ENCODE measurements at places on chromosomes 3 and 15.

GRCh38 chr3:22210693-22211092 lies 459.7 kb upstream of the ZNF385D start:
- ATAC-seq, result no peak

GRCh38 chr3:187783098-187783497 lies 37.8 kb upstream of the BCL6 start:
- peak; percentile 98 for ATAC-seq

- peak; percentile 93 for ATAC-seq
Observed at GRCh38 chr3:134212967-134213665, 37.5 kb downstream of the RYK start.

- no peak for ATAC-seq
Observed at GRCh38 chr3:46389306-46389705, 17.6 kb downstream of the CCR5AS start.

DNA sequence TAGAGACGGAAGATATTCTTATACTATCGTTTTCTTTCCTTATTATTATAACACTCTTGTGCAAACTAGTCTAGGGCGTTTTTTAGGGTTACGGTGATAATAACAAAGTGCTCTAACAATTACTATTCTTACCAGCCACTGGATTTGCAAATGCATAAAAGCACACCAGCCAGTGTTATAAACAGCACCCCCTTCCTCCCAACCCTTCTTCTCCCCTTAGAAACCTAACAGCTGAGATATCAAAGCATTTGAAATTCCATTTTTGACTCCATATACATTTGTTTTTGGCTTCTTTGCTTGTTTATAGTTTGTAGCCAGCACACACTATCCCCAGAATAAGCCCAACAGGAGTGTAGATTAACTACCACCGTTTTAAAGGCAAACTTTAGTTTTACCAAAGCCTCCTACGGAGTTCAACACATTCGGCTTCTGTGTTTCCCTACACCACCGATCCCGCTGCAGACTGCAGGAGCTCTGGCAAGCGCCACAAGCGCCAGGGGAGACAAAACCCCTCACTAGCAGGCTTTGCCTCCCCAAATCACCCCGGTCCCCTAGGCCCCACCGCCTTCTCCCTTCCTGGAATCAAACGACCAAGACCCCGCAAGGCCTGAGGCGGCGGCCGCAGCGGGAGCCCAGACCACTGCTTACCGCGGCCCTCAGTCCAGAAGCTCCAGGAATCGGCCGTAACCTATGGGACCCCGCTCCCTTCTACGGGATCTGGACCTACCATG lies 461 bp downstream of the COPB2 start:
- peak; percentile 27 for ATAC-seq

- no peak for ATAC-seq
Observed at GRCh38 chr3:170977949-170978745, 48.4 kb downstream of the SLC2A2 start.

DNA sequence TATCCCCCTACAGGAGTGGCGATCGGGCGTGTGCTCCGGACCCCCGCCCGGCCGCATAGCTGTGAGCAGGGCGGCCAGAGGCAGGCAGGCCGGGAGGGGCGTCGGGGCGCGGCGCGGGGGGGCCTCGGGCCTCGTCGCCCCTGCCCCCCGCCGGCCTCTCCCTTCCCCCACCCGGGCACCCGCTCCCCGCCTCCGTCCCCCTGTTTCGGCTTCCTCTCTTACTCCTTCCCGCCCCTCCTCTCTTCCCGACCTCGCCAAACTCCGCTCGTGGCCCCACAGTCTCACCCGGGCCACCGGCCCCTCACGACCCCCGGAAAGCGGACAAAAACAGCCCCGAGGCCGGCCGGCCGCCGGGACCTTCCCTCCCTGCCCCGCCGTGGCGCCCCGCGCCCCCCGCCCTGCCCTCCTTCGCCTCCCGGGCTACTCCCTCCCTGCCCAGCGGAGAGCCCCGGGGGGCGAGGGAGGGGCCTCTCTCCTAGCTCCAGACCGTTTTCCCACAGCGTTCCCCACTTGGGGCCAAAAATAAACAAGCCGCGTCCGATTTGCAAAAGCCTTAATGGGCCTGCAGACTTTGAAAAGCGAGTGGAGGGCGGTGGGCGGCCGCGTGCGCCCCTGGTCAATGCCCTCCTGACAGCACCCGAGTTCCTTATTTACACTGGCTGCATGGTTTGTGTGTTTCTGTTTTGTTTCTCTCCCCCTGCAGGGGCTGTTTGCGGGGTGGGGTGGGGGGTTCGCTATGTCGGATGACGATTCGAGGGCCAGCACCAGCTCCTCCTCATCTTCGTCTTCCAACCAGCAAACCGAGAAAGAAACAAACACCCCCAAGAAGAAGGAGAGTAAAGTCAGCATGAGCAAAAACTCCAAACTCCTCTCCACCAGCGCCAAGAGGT lies 1.0 kb downstream of the UBE2E1 start:
- ATAC-seq, result peak; percentile 10

DNA sequence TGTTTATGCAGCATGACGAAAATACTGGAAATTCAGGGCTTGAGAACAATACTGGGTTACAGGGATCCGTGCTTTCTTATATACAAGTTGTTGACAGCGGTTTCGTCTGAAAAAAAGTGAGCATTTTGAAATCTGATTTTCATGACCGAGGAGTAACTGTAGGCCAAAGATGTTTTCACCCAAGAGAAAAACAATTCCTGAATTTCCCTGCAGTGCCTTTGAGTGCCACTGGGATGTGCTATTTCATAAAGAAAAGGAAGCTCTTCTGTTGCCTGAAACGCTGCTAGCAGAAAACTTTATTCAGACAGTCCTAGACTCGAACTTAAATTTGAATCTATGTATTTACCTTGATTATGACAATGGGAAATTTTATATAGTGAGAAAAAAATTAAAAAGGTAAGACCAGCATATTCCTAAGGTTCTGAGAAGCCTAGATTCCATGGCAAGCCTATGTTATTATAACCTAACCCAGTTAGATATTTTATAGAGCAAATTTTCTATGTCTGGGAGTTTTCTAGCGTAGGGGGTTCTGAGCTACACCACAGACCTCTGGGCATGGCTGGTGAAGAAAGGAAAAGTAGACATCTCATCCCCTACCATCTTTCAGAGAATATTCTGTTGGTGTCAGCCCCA lies 30.2 kb downstream of the KCNAB1 start:
- ATAC-seq, result peak; percentile 46

DNA sequence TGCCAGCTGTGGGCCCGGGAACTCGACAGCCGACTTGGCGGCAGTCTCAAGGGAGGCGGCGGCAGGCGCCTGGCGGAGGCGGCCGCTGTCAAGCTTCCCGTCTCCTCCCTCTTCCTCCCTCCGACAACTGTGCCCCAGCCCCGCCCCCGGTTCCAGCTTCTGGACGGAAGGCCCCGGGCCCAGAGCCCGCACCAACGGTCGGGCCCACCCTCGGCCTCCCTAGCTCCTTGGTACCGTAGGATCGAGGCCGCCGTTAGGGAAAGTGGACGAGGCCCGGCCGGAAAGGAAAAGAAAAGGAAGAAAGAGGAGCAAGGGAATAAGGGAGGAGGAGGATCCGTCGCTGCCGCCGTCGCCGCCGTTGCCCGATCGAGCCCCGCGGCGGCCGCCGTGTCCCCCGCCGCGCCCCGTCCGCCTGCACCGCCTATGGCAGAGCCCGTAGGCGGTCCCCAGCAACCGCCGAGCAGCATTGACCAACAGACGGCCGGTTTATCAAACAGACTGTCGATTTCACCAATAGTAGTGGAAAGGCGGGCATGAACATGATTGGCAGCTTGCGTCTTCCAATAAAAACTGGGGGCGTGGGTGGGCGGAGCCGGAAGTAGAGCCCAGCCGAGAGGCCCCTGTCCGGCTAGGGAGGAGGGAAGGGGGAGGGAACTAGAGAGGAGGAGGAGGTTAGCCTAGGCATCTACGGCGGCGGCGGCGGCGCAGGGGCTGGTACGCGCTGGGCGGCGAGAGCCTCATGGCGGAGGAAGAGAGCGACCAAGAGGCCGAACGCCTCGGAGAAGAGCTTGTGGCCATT lies at the start of the genes CGGBP1 and ZNF654:
CGGBP1 (minus strand) TSS at position 425 of the 799 bp plus-strand sequence. CDS start 3,029 bp downstream, outside the sequence.
ZNF654 (plus strand) TSS at position 675 of the 799 bp plus-strand sequence; CDS start at position 740, 65 bp downstream.
- ATAC-seq, result peak; percentile 94

- no peak for ATAC-seq
Observed at GRCh38 chr15:57685306-57686095, 21.0 kb upstream of the POLR2M start.

GRCh38 chr15:64274341-64274950 lies 81.5 kb downstream of the CSNK1G1 start:
- ATAC-seq, result no peak

DNA sequence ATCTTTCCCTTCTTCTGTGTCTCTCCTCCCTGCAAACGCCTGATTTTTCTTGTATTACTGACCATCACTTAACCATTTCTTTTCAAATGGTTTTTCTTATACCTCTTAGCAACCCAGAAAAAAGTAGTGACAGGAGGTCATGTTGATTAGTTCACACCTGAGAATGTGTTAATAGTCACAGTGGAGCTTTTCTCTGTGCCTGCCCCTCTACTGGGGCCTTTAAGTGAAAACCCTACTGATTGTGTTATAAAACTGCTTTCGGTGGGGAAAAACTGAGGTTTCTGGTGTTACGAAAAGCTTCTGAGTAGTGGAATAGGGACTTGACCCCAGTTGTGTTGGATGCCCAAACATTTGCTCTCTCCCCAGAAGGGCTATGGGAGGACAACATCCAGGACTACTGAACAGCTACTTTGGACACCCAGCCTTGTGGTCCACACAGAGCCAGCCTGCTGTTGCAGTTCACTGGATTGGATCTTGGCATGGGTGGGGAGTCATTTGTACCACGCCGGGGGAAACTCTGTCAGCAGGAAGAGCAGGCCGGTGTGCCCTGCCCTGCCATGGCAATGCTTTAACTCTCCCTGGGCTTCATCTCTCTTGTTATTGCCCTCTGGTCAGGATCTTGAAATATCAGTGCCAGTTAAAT lies 10.3 kb downstream of the GPR87 start:
- ATAC-seq, result no peak

DNA sequence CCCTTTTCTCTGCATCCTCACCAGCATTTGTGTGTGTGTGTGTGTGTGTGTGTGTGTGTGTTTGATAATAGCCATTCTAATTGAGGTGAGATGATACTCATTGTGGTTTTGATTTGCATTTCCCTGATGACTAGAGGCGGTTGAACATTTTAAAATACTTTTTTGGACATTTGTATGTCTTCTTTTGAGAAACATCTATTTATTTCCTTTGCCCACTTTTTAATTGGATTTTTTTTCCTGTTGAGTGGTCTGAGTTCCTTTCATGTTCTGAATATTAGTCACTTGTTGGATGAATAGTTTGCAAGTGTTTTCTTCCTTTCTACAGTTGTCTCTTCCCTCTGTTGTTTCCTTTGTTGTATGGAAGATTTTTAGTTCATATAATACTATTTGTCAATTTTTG lies 54.3 kb upstream of the THSD4 start:
- no peak for ATAC-seq

GRCh38 chr3:121660356-121661171 lies at the start of gene HCLS1:
HCLS1 (minus strand) TSS chr3:121660903; CDS start chr3:121658347, 2,556 bp downstream.
- peak; percentile 86 for ATAC-seq

DNA sequence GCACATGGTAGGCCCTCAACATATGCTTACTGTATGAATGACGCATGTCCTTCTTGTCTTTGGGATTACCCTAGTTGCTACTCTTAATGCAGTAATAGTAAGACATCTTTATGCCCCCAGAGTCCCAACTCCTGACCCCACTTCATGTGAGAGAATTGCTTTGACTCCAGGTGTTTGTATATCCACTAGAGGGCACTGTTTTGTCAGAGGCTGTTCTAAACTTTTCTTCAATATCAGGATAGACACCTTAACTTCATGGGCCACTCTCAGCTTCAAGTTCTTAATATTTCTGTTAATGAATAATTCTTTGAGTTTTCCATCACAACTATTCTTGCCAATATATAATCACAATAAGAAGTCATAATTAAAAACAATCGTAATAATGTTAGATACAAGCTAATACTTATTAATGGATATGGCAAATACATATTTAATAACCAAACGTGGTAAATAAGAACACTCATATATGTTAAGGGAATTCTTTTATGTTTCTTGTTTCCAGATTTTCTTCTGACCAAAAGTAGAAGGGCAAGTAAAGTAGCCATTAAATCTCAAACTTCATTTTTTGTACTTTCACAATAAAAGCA lies 337.2 kb upstream of the DNAJC19 start:
- ATAC-seq, result no peak

Data from activated T-helper 17 cell treated with anti-CD3 and anti-CD28 coated beads, Interleukin-2, amount 50 U/mL, for 72 hours (primary cell).